ENCODE measurements at places on chromosomes 4 and X.

- no peak for DNase-seq
Measured at GRCh38 chr4:123984886-123985285, 588.3 kb downstream of the SPRY1 start.

GRCh38 chr4:12411072-12411471 is 982.4 kb upstream of the HS3ST1 start:
- no peak for DNase-seq

DNA sequence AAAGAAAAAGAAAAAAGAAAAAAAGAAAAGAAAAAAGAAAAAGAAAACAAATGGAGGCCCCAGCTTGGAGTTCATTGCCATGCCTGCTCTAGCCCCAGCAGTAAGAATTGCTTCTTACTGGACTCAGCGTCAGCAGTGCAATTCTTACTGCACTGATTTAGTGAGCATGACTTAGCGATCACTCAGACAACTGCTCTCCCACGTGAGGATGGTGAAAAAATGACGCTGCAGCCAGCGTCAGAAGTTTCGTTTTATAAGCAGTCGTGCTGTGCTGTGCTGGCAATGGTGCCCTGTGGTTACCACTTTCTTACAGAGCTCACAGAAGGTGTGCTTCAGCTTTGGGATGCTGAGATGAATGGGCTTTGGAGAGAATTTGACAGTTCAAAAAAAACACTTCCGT is 68.3 kb upstream of the DDX3X start:
- no peak for DNase-seq

GRCh38 chr4:98496152-98496845 is 162.1 kb downstream of the TSPAN5 start:
- no peak for DNase-seq

DNA sequence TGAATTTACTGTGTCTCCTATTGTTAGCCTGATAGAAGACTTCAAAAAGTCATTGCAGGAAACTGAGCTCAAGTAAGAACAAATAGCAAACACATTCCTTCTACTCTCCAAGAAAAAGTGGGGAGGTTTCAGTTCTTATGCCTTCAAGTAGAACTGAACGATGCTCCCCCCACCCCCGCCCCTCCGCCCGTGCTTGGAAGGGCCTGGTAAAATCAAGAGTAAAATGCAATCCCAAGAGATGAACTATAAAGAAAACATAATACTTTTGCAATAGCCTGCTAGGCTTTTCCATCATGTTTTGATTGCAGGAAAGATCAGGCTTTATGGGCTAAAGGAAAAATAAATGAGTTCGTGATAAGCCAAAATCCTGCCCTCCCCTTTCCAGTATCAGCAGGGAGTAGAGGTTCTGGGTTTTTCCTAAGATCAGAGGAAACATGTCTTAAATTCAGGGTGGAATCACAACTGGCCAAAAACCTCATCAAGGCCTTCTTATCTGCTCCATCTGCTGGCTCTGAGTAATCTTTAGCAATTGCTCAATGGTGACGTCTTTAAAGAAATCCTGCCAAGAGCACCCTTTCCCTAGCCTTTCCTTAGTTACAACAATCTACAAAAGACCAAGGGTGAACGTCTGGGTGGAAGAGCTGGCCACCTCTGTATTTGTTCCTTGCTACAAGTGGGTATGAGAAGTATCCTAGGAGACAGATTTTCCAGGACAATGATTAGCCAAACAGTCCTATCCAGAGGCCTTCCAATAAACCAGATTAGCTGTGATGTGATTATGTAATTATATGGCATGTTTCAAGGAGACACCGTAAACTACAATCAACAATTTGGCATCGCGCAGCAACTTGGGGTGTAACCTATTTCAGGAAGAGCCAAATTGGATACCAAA is 66.3 kb upstream of the FAM9C start:
- DNase-seq, result no peak

- DNase-seq, result peak; percentile 59
Measured at GRCh38 chr4:158856852-158857251, 88.0 kb downstream of the FNIP2 start.

DNA sequence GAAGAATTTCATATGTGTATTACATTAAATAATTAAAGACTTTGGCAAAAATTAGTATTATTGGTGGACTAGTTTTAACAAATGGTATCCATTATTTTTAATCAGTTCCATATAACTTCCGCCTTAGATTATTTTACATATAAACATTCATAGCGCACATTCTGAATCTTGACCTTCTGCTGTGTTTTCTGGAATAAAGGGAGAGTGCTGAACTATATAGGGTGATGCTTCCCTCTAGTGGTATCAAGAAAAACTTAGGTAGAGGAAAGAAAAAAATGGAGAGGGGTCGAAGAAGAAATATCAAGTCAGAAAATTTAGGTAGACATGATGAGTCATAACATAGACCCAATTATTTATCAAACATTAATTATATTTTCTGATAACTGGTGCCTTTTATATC is 155.6 kb upstream of the PACRGL start:
- DNase-seq, result peak; percentile 6

- DNase-seq, result peak; percentile 1
Measured at GRCh38 chr4:46123913-46124755, at the start of gene GABRG1. Gene GABRG1 (minus strand): TSS chr4:46124054. CDS start chr4:46123913, 141 bp downstream.

DNA sequence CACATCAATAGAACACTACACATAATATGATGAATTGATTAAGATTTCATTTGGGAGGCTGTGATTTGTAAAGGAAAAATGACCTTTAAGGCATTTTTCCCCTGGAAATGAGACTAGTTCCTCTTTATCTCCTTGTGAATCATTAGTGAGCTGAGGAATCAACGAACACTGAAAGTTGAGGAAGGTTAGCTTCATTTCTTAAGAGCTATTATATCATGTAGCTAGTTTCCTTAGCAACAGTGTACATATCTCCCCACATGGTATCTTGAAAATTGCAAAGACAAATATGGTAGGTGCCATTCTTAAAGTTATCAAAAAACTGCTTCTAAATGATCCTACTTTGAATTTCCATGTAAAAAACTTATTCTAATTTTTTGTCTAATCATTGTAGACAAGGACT is 127.5 kb upstream of the NRK start:
- DNase-seq, result no peak

GRCh38 chr4:166435449-166435848 is 562.4 kb downstream of the TLL1 start:
- DNase-seq, result no peak

GRCh38 chr4:53005808-53006207 is 143.7 kb downstream of the RASL11B start:
- DNase-seq, result no peak

DNA sequence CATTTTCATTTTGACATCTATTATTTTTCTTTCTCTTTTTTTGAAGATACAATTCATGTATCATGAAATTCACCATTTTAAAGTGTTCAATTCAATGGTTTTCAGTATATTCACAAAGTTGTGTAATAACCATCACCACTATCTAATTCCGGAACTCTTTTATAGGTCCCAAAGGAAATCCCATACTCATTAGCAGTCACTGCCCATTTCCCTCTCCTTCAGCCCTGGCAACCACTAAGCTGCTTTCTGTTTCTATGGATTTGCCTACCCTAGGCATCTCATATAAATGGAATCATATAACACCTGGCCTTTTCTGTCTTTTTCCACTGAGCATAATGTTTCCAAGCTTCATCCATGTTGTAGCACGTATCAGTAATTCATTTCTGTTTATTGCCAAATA is 3.2 kb upstream of the FGF2 start:
- DNase-seq, result no peak

- peak; percentile 60 for DNase-seq
Measured at GRCh38 chr4:145352438-145353145, 129.1 kb upstream of the SMAD1 start.

DNA sequence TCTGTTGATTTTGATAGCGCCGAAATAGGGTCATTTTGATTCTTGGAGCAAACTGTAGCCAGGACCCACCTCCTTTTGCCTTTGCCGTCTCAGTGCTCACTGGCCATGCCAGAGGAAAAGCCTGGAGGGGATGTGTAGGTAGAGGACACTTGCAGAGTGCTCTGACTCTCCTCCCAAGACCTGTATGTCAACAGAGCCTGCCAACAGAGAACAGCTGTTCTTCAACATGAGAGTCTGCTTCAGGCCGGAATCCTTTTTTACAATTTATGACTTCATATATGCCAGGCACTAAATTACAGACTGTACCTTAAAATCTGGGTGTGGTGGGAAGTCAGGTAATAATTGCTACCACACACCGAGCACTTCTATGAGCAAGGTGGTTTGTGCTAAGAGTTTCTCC is 94.2 kb downstream of the KDR start:
- no peak for DNase-seq

DNA sequence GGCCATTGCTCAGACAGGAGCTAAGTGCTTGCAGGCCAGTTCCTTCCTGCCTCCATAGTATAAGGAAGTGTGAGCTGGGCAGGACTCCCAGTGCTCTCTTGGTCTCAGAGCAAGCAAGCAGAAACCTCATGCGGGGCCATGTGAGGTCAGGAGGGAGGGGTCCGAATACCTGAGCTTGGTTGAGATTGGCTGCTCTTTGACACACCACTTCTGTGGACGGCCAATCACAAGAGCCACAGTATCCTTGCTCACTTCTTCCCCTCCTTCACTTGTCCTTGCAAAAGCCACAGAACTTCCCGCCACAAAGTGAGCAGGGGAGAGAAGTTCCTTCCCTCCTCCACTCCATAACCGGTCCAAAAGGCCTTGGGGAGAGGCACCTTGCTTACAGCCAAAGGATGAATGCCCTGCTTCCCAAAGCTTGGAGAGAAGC is 56.7 kb downstream of the PRPS1 start:
- no peak for DNase-seq

GRCh38 chr4:103136671-103137445 is 37.2 kb upstream of the BDH2 start:
- DNase-seq, result no peak

DNA sequence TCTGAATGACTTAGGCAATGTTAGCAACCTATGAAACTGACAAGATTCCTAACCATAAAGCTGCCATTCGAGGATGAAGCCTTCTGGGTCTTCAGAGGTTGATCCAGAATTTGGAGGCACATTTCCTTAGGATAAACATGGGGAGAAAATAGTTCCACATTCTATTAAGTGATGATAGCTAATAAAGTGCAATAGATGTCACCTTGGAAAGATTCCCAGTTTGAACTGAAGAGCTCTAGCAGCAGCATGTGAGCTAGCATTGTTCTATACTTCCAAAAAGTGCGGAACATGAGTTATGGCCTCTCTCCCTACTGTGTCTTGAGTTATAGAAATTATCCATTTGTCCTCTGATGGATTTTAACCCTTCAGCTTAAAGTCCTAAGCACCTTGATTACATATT is 991.4 kb upstream of the SLIT2 start:
- no peak for DNase-seq

DNA sequence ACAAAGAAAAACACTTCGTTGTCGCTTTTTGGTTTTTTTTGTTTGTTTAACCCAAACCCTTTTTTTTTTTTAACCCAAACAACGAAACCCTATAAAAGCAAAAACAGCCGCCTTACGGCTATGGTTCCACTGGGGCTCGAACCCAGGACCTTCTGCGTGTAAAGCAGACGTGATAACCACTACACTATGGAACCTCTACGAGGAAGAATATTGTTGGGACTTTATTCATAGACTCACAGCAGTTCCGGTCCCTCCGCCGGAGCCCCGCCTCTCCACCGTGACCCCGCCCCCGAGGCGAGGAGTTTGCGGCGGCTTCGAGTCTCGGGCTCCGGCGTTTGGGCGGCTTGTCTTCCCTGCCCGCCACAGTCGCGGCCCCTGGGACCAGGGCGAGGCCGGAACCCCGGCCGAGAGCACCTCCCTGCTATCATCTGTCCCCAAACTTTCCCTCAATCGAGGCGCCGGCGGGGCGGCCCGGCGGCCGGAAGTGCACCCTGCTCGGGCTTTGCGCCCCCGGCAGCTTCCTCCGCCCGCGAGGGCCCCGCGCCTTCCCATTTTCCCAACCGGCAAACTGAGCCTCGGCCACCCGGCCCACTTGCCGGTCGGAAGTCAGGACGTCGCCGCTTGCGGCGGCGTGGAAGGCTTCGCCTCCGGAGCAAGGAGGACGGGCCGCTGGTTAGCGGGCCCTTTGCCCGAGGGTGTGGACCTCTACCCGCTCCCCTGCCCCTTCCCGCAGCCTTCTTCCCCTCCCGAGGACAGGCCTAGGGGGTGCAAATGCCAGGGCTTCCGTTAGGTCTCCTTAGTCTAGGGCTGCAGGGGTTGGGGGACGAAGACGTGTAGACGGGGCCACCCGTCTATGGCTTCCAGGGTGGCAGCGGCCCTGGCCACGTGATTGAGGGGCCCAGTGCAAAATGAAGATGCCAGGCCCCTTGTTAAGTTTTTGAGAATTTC is 3.2 kb upstream of the RS1 start:
- peak; percentile 84 for DNase-seq

GRCh38 chrX:16838202-16839066 is 31.7 kb downstream of the RBBP7 start:
- DNase-seq, result peak; percentile 3

DNA sequence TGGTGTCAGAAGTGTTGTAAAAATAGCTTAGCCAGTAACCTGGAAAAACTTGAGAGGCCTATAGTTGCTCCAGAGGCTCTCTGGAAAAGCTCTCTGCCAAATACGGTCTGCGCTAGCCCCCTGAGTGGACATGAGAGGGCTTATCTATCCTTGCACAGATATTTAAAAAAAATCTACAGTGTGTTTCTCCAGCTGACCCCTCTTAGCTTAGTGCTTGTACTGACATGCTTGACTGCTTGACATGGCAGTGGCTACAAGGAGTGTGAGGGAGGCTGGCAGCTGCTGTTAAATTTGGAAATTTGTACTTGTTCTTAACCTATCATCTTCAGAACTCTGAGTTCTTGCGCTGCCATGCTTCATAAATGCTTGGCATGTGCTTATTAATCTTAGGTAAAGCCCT is 229.2 kb downstream of the RBMX2 start:
- DNase-seq, result no peak

- no peak for DNase-seq
Measured at GRCh38 chr4:82890528-82890900, 439 bp downstream of the SEC31A start.

GRCh38 chr4:55051532-55051931 is 73.9 kb downstream of the KDR start:
- DNase-seq, result no peak

- DNase-seq, result no peak
Measured at GRCh38 chrX:44906041-44906440, 33.1 kb downstream of the KDM6A start.

DNA sequence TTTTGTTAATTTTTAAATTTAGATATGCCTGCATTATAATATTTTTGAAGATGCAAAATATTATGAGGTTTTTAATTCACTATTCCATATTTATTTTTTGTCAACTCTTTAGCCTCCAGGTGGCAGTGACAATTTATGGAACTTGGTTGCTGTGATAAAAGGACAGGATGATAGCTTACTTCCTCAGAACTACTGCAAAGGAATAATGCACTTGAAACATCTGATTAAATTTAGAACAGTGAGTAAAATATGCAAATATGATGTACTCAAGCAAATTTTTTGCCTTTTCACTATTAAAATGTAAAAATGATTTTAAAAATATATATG is 45.1 kb downstream of the SPATA4 start:
- DNase-seq, result peak; percentile 29

GRCh38 chr4:155667222-155667567 is 547 bp downstream of the GUCY1A1 start:
- DNase-seq, result no peak

DNA sequence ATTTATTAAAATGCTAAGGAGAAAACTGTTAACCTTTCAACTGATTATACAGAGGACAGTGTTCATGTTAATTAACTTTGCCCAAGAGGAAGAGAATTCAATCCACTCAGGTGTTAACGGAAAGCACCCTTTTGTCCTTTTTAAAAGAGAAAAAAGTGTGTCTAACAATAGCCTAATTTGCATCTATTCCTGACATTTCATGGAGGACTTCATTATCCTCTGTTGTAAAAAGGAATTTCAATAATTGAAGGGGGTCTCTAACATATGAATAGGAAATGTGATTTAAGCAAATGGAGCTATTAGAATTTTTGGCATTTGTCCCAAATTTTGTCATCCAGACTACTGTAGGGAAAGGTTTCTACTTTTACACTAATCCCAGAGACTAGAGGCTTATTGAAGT is 44.6 kb upstream of the GC start:
- no peak for DNase-seq

All from cerebellum (tissue), 4 donors.